ENCODE measurements at places on chromosomes 12 and 14.

DNA sequence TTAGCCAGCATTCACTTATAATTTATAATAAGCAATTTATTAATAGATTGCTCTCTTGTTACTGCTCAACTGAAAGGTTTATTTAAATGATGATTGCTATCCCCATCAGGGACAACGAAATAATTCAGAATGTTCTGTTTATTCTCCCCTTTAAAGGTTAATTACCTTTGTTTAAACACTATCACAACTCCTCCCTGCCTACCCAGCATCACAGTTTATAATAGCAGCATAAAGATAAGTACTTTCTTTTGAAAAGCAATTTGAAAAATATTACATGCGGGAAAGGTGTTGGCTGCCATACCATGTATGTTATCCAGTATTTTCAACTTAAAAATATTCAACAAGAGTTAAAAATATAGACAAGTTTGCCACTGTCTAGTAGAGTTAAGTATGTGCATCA, 30.6 kb downstream of the SCAF11 start:
- no peak for DNase-seq

GRCh38 chr12:111430433-111431353, 25.0 kb downstream of the SH2B3 start:
- DNase-seq: no peak

- peak; percentile 47 for DNase-seq
Observed at GRCh38 chr14:22973217-22974032, 8.9 kb downstream of the AJUBA start.

- DNase-seq: no peak
Observed at GRCh38 chr12:38477340-38478090, 160.9 kb downstream of the ALG10B start.

- DNase-seq: no peak
Observed at GRCh38 chr12:52371716-52372115, 4.4 kb upstream of the KRT85 start.

DNA sequence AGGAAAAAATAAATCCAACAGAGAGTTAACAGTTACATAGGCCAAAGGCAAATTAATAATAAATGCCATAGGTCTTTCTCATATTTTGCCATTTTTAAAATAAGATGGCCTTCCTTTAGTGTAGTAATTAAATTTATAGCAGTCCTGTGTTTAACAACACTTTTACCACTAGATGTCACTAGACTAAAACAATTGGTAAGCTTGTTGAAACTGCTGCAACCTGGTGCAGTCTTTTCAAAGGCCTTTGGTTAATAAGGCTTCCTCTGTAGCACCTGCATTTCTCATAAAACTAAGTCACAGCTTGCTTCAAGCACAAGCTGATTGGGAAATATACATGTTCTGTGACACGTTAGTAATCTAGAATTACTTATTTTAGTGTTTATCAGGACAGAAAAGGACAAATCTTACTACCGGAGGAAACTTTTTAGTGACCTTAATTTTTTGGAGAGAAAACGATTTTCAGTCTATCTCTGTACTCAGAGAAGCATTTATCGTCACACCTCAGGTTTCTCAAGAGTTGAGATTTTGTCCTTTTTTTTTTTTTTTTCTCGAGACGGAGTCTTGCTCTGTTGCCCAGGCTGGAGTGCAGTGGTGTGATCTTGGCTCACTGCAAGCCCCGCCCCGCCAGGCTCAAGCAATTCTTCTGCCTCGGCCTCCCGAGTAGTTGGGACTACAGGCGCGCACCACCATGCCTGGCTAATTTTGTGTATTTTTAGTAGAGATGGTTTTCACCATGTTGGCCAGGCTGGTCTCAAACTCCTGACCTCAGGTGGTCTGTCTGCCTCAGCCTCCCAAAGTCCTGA, 20.0 kb downstream of the BORCS5 start:
- peak; percentile 86 for DNase-seq

- no peak for DNase-seq
Observed at GRCh38 chr14:68853749-68854148, 60.9 kb upstream of the ZFP36L1 start.

- no peak for DNase-seq
Observed at GRCh38 chr12:66590275-66590985, 88.4 kb downstream of the GRIP1 start.

GRCh38 chr14:37081218-37081617, 91.2 kb downstream of the SLC25A21 start:
- DNase-seq: no peak
